ENCODE measurements at places on chromosomes 3 and 15. TPM values are rescaled to one million over a fixed set of nuclear protein-coding genes. Genes with fewer than 3 reads are reported as not detected.

EPHB1 gene
- total RNA-seq, result 3.4 TPM

INKA1 gene
- total RNA-seq, result 2.0 TPM

- peak; percentile 99 for DNase-seq
- H3K4me3 ChIP-seq, result peak within 1 kb of the TSS; percentile 87
- no peaks in the 10 kb centered on the region for H3K27me3 ChIP-seq
Measured at GRCh38 chr15:68820295-68821189, at the start of gene ANP32A. Gene ANP32A, minus strand, starts transcription at chr15:68820895. Its CDS starts 144 bp downstream, at chr15:68820751.

DNA sequence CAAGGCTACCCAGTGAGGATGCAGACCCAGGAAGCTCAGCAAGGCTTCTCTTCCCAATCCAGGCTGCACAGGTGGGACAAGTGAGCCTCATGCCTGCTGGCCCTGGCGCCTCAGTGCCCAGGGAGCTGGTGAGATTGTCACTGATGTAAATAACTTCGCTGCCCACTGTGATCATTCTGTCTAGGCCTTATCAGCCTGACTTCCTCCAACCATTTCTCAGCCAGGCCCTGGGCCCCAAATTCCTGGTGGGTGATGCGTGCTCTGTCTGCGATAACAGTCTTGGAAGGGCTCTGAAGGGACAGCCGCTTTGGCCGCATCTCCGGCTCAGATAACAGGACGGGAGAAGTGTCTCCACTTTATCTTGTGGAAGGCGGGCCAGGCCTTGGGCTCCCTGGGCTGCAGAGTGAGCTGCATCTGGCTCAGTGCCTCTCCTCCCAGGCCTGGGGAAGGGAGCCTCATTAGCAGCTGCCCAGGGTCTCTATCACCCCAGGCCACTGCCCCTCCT is 2.2 kb upstream of the FBLN2 start:
- peak; percentile 57 for DNase-seq
- H3K4me3 ChIP-seq, result no peak overlapping the region
- no peaks in the 10 kb centered on the region for H3K36me3 ChIP-seq
- peaks cover 41% of the 10 kb centered on the region for H3K4me1 ChIP-seq
- H3K27ac ChIP-seq, result peak overlapping the region; percentile 27
- no peaks in the 10 kb centered on the region for H3K27me3 ChIP-seq

DNA sequence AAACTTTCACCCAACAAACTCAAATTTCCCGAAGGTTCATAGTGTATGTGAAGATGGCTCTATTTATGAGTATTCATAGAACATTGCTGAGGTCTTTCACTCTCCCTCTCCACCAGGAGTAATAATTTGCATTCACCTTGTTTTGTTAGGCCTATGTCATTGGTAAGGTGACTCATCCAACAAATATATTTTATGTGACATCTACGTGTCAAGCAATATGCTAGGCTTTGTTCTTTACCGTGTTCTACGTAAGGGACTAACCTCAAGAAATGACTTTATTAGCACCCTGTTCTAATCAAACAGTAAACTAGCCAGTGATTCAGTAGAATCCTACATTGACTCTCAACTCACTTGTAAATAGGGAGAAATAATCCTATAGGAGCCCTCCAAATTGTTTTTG is 334.4 kb downstream of the FGF12 start:
- no peak for DNase-seq
- no peaks in the 10 kb centered on the region for H3K4me1 ChIP-seq
- H3K27me3 ChIP-seq, result no peaks in the 10 kb centered on the region
- H3K27ac ChIP-seq, result no peak overlapping the region
- no peaks in the 10 kb centered on the region for H3K36me3 ChIP-seq

GRCh38 chr3:171970301-171970788 is 69.0 kb upstream of the FNDC3B start:
- H3K4me3 ChIP-seq, result no peak overlapping the region
- peaks cover 19% of the 10 kb centered on the region for H3K4me1 ChIP-seq
- DNase-seq, result no peak
- H3K27me3 ChIP-seq, result no peaks in the 10 kb centered on the region

DNA sequence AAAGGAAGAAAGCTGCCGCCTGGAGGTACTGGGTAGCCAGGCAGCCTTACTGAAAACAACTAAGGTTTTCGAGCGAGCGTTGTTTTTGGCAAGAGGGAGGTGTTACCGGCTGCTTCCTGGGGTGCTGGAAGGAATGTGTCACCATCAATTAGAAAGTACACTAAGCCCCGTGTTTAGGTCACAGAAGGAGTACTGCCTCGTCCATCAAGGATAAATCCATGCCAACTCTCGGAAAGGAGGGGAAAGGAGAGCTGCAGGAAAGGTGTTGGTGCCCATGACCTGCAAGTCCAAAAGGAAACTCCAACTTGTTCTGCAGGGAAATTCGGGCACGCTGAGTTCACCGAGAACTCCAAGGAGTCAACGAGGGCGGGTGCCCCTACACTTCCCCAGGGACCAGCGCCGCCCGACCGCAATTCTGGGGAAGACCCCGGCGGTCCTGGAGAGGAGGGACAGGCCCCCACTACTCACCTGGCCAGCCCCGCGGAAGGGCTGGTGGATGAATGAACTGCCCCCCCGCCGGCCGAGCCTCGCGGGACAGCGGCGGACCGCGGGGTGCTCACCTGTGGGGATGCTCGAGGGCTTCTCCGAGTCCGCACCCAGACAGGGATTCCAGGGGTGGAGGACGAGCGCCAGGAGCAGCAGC is 542 bp downstream of the PLOD2 start:
- DNase-seq, result peak; percentile 21
- no peaks in the 10 kb centered on the region for H3K27me3 ChIP-seq
- peak overlapping the region; percentile 94 for H3K27ac ChIP-seq
- H3K36me3 ChIP-seq, result no peaks in the 10 kb centered on the region
- peak overlapping the region; percentile 82 for H3K4me3 ChIP-seq
- H3K4me1 ChIP-seq, result peaks cover 59% of the 10 kb centered on the region

GRCh38 chr3:188133646-188134045 is 20.3 kb upstream of the LPP start:
- no peak for DNase-seq
- H3K4me3 ChIP-seq, result no peak overlapping the region
- no peak overlapping the region for H3K27ac ChIP-seq
- no peaks in the 10 kb centered on the region for H3K4me1 ChIP-seq
- H3K36me3 ChIP-seq, result no peaks in the 10 kb centered on the region

DNA sequence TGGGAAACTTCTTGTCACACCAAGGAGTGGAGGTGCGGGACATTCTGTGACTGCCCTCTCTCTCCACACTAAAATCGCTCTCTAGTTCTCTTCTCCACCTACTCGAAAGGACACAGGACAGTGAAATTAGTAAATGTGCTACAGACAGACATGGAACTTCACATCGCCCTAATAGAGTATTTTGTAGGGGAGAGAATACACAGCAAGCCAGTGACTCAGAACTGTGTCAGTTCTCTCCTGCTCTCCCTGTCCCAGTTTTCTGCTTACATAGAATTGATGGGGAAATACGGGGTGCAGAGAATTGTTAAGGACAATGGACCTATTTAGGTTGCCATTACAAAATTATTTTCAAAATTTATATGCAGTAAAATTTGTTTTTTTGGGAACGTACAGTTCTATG is 159.6 kb upstream of the GADL1 start:
- H3K36me3 ChIP-seq, result no peaks in the 10 kb centered on the region
- no peaks in the 10 kb centered on the region for H3K4me1 ChIP-seq
- no peak overlapping the region for H3K4me3 ChIP-seq

DNA sequence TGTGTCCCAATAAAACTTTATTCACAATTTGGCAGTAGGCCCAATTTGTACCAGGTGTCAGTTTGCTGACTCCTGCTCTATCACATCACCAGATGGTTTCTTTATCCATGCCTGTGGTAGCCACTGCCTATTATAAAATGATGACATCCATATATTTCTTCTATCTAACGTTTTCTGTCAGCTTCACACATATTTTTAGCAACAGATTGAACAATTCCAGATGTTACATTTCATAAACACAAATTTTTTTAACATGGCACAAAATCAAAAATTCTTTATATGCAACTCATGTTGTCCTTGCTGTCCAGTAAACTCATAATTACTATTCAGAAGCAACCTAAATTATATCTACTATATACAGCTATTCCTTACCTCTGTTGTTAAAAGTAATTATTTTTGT is 1371.6 kb downstream of the NSUN3 start:
- no peaks in the 10 kb centered on the region for H3K27me3 ChIP-seq
- H3K4me3 ChIP-seq, result no peak overlapping the region
- no peak overlapping the region for H3K27ac ChIP-seq
- no peaks in the 10 kb centered on the region for H3K4me1 ChIP-seq
- DNase-seq, result no peak
- H3K36me3 ChIP-seq, result no peaks in the 10 kb centered on the region

DNA sequence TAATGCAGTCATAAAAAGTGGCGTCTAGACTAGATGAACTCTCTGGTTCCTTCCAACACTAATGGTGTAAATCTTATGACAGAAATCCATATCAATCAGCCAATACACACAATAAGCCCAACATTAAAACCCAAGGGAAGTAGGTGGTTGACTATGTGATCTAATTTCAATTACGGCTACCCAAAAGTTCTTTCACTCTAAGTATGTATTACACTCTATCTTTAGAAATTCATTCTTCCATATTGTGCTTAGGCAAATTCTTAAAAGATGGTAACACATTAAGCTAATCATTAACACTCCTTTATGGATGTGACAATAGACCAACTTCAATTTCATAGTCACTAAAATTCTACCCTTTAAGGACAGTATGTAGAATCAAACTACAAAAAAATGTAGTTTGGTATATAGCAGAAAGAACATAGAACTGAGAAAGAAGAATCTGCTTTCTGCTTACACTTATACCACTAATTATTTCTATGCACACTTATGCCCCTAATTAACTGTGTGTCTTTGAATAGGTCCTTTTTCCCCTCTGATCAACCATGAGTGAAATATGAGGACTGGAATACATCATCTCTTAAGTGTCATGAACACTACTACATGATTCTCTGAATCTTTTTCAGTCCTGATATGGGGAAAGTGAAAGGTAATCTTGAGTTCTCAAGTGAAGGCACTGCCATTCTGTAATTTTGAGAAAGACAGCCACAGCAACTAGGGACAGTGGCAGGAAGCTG is 557.6 kb downstream of the IGSF11 start:
- no peaks in the 10 kb centered on the region for H3K27me3 ChIP-seq
- H3K27ac ChIP-seq, result no peak overlapping the region
- H3K4me1 ChIP-seq, result no peaks in the 10 kb centered on the region
- no peak overlapping the region for H3K4me3 ChIP-seq

Data from heart right ventricle (tissue), 16 donors.